Left renal cortex interstitium (tissue), 4 donors: ENCODE measurements at places on chromosomes 4 and X.

- DNase-seq, result no peak
These were observed 12.1 kb downstream of the FGFBP1 start for GRCh38 chr4:15926486-15926885.

- no peak for DNase-seq
These were observed 37.8 kb upstream of the CAPN6 start for GRCh38 chrX:111308039-111308438.

DNA sequence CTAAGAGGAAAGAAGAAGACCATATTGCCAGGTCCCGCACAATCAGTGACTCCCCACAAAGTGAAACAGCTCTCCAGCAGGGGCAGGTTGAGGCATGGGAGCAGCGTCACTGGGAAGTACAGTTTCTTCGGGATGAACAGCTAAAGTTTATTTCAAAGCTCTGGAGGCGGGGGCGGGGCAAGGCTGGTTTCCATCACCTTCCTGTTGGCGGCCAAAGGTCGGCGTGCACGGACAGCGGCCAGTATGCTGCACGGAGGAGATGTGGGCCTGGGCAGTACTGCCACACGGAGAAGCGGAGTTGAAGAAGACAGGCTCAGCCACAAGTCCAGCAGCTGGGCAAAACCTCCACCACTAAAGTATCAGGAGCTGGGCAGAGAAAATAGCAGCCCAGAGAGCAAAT, 951 bp upstream of the ZNF518B start:
- DNase-seq, result no peak

- DNase-seq, result no peak
These were observed 10.2 kb upstream of the CXCL13 start for GRCh38 chr4:77595364-77595973.

DNA sequence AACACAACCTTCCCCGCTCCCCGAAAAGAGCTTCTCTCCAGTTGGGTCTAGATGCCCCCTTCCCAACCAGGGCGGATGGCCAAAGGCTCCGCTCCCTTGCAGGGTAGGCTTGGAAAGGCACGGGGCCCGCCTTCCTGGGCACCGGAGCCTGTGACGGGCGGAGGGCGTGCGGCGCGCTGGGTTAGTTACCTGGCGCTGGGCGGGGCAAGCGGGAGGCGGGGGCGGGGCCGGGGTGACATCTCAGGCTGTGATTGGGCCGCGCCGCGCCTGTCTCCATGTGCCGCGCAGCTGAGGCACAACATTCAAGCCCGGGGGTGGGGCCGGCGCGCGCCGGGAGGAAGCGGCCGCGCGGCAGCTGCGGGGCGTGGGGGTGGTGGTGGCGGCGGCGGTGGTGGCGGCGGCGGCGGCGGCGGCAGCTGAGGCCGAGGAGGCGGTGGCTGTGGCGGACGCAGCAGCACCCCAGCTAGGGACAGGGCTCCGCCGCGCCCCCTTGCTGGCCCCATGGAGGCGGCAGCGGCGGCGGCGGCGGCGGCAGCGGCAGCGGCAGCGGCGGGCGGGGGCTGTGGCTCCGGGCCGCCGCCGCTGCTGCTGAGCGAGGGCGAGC, at the start of gene REPS2:
Gene REPS2, plus strand, starts transcription at position 298 of the 604 bp plus-strand sequence. Its CDS starts 204 bp downstream, at position 502.
- no peak for DNase-seq

DNA sequence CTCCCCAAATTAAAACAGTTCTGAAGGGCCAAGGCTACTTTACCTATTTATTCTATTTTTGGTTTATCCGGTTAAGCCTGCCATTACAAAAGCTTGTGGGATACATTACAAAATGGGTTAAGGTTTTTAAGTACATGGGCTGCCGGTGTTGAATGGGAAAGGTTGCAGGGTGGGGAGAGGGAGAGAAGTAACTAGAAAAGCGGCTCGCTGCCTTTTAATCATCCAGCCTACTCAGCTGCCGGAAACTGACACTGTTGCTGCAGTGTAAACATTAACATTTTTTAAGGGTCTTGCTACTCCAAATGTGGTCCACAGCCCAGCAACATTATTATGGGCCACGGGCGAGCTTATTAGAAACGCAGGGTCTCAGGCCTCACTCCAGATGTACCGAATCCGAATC, 1.5 kb upstream of the IL1RAPL1 start:
- no peak for DNase-seq

DNA sequence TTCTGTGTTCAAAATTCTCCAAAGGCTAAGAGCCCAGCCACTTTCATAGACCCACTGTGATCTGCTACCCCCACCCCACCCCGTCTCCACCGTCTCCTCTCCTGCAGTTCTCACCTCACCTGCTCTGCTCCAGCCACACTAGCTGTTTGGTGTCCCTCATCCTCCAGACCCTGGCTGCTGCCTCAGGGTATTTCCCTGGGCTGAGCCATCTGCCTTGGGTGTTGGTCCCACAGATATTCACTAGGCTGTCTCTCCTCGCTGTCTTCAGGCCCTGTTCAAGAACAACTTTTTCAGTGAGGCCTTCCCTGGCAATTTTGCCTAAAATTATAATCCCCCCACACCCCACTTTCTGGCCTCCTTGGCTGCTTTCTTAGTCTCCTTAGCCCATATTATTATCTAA, 31.8 kb upstream of the DAPP1 start:
- no peak for DNase-seq

GRCh38 chr4:123250843-123251242, 145.8 kb upstream of the SPRY1 start:
- no peak for DNase-seq

- DNase-seq, result no peak
These were observed 265.9 kb downstream of the ZNF674 start for GRCh38 chrX:46279214-46279924.

- no peak for DNase-seq
These were observed 172.5 kb downstream of the QDPR start for GRCh38 chr4:17339376-17339775.
